ENCODE measurements at places on chromosomes 7 and 10.

GRCh38 chr10:32273336-32273735, 73.6 kb downstream of the EPC1 start:
- DNase-seq: no peak

- DNase-seq: no peak
Measured at GRCh38 chr10:43925793-43926192, 277.1 kb upstream of the ZNF32 start.

GRCh38 chr7:5193880-5194279, 3.8 kb downstream of the WIPI2 start:
- no peak for DNase-seq

GRCh38 chr10:62069452-62070178, 168.1 kb downstream of the ARID5B start:
- DNase-seq: no peak

GRCh38 chr10:24288581-24288980, 79.6 kb downstream of the KIAA1217 start:
- DNase-seq: no peak

GRCh38 chr10:4813023-4813422, 13.0 kb upstream of the AKR1E2 start:
- DNase-seq: no peak

GRCh38 chr7:18459484-18460245, 35.9 kb upstream of the HDAC9 start:
- DNase-seq: no peak

DNA sequence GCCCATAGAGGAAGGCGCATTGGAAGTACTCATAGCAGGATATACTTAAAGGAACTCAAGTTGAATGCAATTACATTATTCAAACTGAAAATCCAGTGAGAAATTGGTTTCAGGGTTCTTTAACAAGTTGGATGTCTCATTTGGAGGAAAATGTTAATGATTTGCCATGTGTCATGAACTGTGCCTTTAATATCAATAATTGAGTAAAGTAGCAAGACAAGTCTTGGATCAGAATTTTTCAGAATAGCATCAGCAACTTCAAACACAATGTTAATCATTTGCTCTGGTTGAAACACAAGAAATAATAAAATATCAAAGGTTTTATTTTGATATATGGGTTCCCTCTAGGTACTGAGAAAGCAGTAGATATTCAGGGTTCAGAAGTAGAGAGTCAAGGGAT, 24.5 kb upstream of the POU6F2 start:
- DNase-seq: no peak

- no peak for DNase-seq
Measured at GRCh38 chr10:126042906-126043305, 146.5 kb downstream of the FANK1 start.

- DNase-seq: no peak
Measured at GRCh38 chr10:12841826-12842225, 159.7 kb downstream of the CCDC3 start.

DNA sequence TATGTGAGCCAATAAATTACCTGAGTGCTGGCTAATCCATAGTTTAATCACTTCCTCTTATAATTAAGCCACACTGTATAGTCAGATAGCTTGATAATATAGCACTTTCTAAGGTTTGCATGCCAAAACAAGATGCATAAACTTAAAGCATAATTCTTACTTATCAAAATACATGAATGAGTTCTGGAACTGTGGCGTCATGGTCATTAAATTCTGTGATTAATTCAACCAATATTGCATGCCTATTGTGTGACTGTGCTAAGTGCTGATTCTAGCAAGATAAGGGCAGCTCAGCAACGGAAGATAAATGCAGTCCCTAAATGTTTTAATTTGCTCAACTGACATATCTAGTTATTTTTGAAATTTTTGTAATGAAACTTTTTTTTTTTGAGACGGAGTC, 29.7 kb downstream of the HOXA1 start:
- DNase-seq: no peak

- DNase-seq: peak; percentile 1
Measured at GRCh38 chr7:116122972-116123595, 87.3 kb upstream of the TES start.

DNA sequence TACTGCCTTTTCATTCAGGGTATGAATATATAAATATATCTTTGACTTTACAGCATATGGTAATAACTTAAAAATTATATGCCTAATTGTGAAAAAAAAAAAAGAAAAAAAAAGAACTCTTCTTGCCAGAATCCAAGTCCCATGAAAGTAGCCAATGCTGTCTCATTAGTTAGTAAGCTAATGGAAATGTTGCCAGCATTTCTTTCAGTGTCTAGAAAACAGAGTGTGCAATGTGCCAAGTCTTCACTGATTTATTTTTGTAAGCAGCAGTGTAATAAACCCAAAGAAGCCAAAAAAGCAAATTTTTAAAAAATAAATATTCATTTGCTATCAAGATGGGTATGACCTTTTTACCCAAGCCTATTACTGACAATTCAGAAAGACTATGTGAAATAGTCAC, 31.1 kb upstream of the LRRN3 start:
- DNase-seq: no peak

DNA sequence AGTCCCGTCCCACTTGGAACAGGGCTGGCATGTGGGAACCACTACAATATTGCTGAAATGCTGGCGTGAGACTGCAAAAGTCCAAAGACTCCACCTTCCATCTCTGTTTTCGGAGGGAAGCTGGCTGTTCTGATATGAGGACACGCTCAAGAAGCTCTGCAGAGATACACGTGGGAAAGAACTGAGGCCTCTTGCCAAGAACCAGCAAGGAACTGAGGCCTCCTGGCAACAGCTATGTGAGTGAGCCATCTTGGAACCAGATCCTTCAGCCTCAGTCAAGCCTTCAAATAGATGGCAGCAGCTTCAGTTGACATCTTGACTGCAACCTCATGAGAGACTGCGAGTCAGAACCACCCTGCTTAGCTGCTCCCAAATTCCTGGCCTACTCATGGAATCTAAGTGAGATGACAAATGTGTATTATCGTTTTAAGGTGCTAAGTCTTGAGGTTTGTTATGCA, 30.8 kb downstream of the SGMS1 start:
- DNase-seq: no peak

DNA sequence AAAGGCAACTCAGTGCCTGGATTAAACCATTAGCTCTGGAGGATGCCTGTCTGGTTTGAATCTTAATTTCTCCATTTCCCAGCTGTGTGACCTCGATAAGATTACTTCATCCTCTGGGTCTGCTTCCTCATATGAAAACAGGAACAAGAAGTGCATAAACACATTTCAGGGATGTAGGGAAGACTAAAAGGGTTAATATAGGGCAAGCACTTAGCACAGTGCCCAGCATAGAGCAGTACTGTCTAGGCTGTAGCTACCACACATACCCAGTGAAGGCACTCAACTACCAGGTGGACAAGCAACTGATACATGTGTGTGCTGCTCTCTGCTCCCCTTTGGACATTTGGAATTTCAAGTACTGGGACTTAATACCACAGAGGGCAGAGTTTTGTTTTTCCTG, 85.4 kb downstream of the KCNMA1 start:
- DNase-seq: no peak

GRCh38 chr7:139915864-139916716, 87.0 kb downstream of the TBXAS1 start:
- DNase-seq: peak; percentile 89

- no peak for DNase-seq
Measured at GRCh38 chr7:97845622-97846203, 26.5 kb downstream of the ASNS start.

- DNase-seq: no peak
Measured at GRCh38 chr7:97460433-97460832, 271.5 kb upstream of the TAC1 start.

- no peak for DNase-seq
Measured at GRCh38 chr7:46385662-46386309, 464.7 kb upstream of the IGFBP3 start.

DNA sequence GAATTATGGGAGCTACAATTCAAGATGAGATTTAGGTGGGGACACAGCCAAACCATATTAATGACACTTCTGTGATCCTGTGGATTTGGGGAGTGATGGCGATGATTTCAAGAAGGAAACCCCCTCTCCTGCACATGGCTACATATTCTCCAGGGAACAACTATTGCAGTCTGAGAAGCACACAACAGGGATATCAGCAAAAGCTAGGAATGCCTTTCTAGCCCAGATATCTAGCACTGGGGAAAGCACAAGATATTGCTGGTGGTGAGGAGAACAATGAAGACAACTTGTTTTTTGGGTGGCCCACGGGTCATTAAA, 24.3 kb downstream of the EPDR1 start:
- DNase-seq: no peak

- no peak for DNase-seq
Measured at GRCh38 chr7:123649964-123650363, 5.7 kb upstream of the LMOD2 start.

- no peak for DNase-seq
Measured at GRCh38 chr10:60704471-60704870, 73.8 kb upstream of the CDK1 start.

- no peak for DNase-seq
Measured at GRCh38 chr10:48999346-48999745, 59.7 kb upstream of the LRRC18 start.

- no peak for DNase-seq
Measured at GRCh38 chr10:31133792-31134310, 102.2 kb upstream of the ZNF438 start.

- no peak for DNase-seq
Measured at GRCh38 chr10:68560943-68561864, 1.1 kb downstream of the TET1 start.

DNA sequence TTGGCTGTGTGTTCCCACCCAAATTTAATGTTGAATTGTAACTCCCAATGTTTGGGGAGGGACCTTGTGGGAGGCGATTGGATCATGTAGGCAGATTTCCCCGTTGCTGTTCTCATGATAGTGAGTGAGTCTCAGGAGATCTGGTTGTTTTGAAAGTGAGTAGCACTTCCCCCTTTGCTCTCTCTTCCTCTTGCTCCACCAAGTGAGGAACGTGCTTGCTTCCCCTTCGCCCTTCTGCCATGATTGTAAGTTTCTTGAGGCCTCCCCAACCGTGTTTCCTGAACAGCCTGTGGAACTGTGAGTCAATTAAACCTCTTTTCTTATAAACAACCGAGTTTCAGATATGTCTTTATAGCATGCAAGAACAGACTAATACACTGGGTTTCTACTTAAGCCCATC, 176.3 kb downstream of the CDK14 start:
- DNase-seq: no peak

- DNase-seq: no peak
Measured at GRCh38 chr10:109343293-109343692, 580.0 kb downstream of the XPNPEP1 start.

DNA sequence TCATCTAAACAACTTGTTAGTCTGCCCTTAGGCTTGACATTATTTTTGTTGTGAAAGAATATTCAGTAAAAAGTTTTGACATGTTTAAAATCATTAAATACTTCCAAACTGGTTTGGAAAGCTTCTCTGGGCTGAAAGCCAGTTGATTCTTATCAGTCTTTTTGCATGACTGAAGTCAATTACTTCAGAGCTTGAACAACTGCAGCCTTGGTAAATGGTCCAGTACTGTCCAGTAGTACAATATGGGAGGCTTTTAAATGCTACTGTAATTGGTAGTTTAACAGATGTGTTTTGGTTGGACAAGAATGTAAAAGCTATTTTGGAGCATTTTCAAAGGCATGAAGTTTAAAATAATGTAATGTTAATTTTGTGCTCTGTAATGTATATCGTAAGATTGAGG, 103.4 kb downstream of the SDK1 start:
- DNase-seq: no peak

DNA sequence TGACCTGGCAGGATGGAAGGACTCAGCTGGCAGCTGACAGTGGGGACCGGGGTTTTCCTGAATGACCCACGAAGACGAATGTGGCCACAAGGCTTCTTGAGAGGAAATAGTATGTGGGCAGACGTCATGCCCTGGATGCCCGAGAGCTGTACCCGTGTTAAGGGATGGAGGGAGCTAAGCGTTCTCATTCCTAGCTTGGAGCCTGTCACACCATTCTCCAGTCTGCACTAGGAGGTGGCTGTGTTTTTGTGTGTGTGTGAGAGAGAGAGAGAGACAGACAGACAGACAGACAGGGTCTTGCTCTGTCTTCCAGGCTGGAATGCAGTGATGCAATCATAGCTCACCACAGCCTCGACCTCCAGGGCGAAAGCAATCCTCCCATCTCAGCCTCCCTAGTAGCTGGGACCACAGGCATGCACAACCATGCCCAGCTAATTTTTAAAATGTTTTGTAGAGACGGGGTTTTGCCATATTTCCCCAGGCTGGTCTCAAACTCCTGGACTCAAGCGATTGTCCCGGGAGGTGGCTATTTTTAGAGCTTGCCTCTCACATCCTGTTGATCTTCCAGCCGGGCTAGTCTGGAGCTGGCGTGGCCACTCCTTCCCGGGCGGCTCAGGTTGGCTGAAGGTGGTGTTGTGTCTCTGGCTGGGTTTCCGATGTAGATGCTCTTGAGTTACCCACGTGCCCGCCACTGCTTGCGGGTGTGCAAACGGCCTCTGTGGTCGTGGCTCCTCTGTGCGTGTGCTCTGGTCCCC, 2.1 kb downstream of the AMZ1 start:
- DNase-seq: no peak

DNA sequence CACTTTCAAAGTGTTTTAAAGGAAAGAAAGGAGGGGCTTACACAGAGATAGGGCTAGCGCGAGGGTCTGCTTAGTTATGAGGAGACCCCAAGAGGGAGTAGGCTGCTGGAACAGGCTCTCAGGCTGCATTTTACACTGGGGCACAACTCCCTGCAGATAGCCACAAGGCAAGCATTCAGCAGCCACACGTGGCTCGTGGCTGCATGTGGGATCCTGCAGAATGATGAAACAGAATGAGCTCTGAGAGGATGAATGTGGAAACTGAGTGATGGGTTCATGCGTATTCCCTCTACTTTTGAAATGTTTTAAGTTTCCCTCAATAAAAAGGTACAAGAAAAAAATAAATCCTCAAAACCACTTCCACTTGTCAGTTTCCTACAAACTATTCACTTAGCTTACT, 37.0 kb downstream of the PIP4K2A start:
- DNase-seq: no peak

- no peak for DNase-seq
Measured at GRCh38 chr7:153503093-153503492, 549.1 kb upstream of the DPP6 start.

- no peak for DNase-seq
Measured at GRCh38 chr10:114284346-114285071, 45.5 kb downstream of the VWA2 start.

DNA sequence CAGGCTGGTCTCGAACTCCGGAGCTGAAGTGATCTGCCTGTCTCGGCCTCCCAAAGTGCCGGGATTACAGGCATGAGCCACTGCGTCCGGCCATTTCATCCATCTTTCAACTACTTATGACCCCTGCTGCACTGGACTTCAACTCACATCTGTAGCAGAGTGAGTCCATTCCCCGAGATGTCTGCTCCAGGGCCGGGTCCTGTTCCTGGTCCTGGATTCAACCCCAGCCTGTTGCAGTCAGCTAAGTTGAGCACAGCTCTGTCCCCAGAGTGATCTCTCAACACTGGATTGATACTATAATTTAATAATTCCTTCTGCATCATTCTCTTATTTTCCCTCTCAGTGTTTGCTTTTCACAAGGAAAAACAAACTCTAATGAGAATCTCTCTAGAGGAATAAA, 25.8 kb downstream of the PRTFDC1 start:
- no peak for DNase-seq

- no peak for DNase-seq
Measured at GRCh38 chr7:40622941-40623501, 488.2 kb downstream of the SUGCT start.
